ENCODE measurements at places on chromosomes 4 and X.

DNA sequence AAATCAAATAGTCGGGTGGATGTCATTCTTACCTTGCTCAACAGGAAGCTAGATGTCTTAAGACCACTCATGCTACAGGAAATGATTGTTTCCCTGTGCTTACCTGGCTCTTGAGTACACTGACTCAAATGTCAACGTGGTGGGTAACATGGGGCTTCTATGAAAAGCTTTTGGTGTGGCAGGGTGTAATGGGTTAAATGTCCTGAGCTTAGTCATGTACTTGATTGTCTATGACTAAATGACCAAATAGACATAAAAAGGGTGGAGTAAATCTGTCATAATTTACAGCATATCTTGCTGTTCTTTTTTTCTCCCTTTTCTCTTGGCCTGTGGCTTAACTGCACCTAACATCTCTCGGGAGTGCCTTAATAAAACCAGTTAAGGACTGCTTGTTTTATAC, 44.9 kb downstream of the CCNG2 start:
- DNase-seq: no peak

DNA sequence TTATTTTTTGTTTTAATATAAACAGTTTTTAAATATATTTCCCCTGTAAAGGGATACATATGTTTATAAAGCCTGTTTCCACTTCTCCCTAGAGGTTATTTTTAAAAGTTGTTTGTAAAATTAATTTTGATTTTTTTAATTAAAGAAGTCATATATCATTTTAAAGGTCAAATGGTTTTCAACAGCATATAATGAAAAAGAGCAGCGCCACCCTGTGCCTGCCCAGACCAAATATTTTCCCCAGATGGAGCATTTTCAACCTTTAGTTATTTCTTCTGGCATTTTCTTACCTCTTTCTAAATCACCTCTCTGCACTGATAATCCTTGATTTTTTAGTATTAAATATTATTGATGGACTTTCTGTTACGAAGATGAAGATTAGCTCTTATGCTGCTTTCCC, 21.0 kb downstream of the MSX1 start:
- no peak for DNase-seq

DNA sequence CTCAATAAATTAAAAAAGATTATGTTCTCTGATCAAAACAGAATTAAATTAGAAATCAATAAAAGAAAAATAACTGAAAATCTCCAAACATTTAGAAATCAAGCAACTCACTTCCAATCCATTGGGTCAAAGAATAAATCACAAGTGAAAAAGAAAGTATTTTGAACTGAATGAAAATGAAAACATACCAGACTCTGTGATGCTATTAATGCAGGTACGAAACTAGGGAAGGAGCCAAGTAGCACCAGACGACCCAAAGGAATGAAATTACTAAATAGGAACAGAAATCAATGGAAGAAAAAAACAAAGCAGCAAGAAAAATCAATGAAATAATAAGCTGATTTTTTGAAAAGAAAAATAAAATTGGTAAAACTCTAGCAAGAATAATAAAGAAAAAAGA, 15.4 kb downstream of the CCDC110 start:
- no peak for DNase-seq

DNA sequence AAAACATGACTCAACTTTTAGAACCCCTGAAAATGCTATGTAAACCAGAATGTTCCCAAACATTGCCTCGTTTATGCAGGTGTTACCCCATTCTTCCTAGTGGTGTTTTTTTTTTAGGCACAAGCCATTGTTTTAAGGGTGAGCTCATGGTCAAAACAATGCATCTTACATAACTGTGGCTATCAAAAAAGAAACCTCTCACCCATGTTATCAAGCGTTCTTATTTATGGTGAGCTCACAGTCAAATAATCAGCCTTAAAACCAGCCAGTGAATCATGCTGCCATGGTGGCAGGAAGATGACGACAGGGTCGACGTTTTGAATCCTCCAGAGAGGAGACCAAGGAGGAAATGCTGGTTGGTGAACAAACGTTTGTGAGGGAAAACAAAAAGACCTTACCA, 195.2 kb downstream of the KDR start:
- DNase-seq: no peak

GRCh38 chrX:15043538-15043937, 170.3 kb downstream of the MOSPD2 start:
- no peak for DNase-seq

- DNase-seq: no peak
These were observed 27.1 kb upstream of the REST start for GRCh38 chr4:56880572-56880971.

DNA sequence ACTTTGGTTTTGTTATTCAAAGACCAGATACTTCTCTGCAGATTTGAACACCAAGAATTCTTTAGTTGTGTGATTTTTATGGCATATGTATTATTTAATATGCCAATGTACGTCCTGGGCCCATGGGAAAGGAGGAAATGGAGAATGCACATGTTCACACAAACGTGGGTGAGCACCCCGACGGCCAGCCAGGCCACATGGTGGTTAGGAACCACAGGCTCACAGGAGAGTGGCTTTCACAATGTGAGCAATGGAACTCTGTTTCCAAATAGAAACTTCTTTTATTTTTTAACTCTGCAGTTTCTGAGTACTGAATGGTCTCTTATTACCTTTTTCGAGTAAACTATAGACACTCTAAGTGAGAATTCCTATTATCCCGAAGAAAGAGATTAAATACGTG, 58.0 kb upstream of the UNC5C start:
- DNase-seq: no peak

DNA sequence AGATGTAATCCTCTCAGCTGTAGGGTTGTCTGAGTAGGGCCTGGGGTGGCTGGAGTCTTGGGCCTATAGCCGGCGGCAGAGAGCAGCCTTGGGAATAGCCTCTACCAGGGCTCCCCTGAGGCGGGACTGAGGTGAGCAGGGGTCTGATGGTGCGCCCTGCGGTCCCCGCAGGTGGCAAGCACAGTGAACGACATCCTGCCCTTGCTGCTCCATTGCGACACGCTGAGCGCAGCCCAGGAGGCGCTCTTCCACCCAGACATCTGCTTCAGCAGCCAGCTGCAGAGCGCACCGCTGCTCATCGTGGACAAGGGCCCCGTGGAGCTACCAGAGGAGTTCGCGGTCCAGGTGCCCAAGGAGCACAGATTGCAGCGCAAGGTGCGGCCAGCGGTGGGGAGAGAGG, 317.0 kb downstream of the ADGRL3 start:
- no peak for DNase-seq

GRCh38 chrX:11188664-11189063, 77.5 kb downstream of the HCCS start:
- no peak for DNase-seq

- DNase-seq: no peak
These were observed 34.2 kb upstream of the ZNF518B start for GRCh38 chr4:10491401-10491800.

- DNase-seq: no peak
These were observed 2.1 kb upstream of the PCDH7 start for GRCh38 chr4:30718021-30718542.

DNA sequence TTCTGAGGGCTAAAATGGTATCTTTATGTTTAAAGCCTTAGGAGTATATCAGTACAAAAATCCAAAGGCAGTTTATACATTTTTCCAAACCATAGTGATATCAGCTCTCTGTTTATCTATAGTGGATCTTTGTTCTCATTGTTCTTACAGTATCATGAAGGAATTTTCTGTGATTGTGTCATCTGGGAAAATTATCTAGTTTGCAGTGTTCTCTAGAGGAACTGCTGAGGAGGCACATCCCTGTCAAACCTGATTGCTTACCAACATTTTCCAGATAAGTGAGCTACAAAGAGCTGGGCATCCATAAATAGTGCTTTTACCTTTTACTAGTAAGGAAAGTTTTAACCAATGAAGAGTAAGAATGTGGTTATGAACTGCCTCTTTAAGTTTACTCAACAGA, 44.9 kb upstream of the SLC25A31 start:
- no peak for DNase-seq

DNA sequence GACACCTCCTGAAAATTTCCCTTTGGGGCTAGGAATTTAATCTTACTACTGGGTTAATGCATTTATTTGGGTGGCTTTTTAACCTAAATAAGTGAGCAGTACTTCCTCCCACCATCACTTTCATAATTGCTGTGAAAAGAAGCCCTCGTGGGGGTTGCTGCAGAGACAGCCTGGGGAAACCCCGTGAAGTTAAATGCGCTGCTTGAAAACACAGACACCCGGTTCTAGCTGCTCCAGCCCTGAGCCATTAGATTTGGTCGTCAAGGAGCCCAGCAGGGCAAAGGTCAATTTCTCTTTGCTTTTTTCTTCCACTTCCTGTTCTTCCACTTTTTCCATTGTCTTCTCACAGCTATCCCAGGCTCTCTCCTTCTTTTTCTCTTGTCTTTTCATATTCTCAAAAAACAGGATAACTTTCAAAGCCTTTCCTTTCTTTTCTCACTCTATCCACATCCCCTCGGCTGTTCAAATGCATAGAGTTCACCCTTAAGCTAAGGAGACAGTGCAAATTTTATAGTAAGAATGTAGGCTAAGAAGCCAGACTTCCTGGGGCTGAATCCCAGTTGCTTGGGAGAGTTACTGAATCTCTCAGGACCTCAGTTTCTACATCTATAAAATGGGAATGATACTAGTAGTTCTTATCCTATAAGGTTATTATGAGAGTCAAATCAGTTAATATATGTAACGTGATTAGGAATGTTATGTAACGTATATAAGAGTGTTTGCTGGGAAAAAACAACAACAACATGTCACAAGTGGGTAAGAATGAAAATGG, 91.5 kb upstream of the ZNF827 start:
- no peak for DNase-seq
